ENCODE measurements at places on chromosomes 13 and 19.

- DNase-seq = no peak
Measured at GRCh38 chr19:15337202-15337601, 4.9 kb upstream of the BRD4 start.

GRCh38 chr13:38216181-38216580 lies 133.5 kb upstream of the UFM1 start:
- no peak for DNase-seq

GRCh38 chr13:82717249-82717648 lies 1165.0 kb downstream of the SLITRK1 start:
- no peak for DNase-seq

- DNase-seq = no peak
Measured at GRCh38 chr13:77339408-77339807, 12.5 kb upstream of the MYCBP2 start.

- no peak for DNase-seq
Measured at GRCh38 chr13:80160110-80160509, 180.8 kb downstream of the SPRY2 start.

- no peak for DNase-seq
Measured at GRCh38 chr13:45120967-45121831, 889 bp downstream of the GTF2F2 start.

GRCh38 chr13:44693156-44693764 lies 117.1 kb upstream of the TSC22D1 start:
- no peak for DNase-seq

DNA sequence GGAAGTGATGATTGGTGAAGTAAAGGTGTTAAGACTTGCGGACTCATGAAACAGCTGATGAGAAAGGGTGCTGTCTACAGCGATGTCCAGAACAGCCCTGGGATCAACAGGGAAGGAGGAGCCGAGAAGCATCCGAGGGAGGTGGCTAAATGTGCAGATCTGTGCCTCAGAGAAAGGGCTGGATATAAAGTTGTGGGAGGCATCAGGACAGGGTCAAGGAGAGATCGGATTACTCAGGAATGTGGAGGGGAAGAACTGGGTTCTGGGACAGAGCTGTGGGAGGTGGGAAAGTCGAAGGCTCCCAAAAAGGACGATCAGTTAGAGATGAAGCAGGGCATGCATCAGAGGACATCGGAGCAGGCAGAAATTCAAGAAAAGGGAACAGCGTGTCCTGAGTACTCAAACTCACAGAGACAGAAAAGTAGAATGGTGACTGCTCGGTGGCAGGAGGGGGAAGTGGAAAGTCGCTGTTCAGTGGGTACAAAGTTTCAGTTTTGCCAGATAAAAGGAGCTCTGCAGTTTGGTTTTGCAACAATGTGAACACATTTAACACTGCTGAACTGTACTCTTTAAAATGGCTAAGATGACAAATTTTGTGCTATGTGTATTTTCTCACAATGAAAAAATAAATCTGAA lies 1.9 kb downstream of the SIGLEC14 start:
- DNase-seq = no peak

GRCh38 chr19:14511229-14511593 lies 7.0 kb downstream of the DNAJB1 start:
- DNase-seq = no peak

DNA sequence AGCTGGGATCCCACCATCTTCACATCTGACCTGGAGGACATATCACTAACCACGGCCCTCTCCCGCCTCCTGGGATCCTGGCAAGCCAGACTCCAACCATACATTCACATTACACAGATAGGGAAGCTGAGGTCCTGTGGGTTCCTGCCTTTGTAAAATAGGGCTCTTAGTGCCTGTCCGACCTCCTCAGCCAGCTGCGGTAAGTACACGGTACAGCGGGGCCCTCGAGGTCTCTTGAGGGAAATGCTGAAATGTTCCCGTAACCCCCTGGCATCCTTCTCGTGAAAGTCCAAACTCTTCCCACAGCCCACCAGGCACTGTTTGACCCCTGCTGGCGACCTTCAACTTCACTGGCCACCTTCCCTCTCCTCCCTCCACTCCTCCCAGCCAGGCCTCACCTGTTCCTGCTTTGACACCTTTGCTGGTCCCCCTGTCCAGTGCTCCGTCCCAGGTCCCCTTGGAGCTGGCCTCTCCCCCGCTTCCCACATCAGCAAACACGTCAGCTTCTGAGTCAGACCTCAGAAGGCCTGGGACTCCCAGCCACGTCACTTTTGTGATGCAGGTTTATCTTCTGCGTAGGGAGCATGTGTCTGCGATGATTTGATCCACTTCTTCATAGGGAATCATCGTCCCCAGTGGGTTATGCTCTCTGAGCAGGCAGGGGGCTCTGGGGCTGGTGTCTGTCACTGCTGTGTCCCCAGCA lies 8.8 kb upstream of the GNG7 start:
- no peak for DNase-seq

GRCh38 chr13:109859898-109860297 lies 73.5 kb upstream of the IRS2 start:
- no peak for DNase-seq

DNA sequence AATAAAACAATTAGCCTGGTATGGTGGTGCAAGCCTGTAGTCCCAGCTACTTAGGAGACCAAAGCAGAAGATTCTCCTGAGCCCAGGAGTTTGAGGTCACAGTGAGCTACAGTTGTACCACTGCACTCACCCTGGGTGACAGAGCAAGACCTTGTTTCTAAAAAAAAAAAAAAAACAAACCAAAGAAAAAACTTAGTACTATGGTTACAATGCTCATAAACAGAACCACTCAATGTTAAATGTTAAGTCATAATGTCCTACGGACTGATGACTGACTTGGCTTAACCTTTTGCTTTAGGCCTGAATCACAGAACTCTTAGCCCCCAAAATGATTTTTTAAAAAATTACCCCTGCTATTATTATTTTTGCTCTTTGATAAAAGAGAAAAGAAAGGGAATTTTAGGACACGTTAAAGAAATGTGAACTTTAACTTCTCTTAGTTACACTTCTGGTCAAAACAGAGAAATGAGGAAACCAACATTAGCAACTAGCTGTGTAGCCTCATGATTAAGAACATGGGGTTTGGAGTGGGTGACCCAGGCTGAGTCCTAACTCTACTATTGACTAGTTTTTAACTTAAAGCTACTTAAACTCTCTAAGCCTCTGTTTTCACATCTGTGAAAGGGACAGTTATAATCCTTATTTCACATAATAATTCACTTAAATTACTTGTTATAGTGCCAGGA lies 13.7 kb upstream of the ELF1 start:
- DNase-seq = no peak

- DNase-seq = peak; percentile 42
Measured at GRCh38 chr13:114067886-114068651, 64.4 kb downstream of the RASA3 start.

DNA sequence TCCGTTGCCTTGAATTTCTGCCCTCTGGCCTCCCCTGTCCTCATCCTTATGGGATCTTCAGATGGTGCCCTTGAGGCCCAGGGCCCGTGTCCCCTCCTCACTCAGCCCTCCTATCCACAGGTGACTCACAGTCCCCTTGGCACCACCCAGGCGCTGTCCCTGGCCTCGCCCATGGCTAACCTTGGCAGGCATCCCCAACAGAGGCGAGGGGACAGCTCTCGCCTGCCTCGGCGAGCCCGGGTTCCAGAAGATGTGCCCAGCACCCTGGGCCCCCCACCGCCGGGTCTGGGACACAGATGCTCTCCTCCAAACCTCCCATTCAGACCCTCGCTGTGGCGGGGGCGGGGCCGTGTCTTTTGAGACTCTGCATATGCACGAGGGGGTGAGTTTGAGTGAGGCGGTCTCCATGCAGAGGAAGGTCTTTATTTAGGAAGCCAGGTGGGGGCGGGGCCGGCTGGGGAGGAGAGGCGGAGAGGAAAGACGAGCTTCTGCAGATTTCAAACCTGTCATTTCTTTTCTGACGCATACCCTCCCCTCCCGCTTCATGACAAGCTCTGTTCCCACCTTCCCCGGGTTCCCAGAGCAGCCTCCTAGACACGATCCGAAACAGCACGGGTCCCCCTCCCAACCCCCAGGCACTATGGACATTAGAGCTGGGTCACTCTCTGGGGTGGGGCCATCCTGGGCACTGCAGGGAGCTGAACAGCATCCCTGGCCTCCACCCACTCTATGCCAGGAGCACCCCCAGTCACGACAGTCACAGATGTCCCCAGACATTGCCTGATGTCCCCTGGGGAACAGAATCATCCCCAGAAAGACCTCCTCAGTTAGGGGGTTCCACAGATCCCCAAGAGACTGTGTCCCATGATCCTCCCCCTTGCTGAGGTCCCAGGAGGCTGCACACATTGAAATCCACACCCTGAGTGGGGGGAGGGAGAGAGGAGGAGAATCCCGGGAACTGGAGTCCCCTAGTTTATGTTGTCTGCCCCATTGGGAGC lies 48.5 kb downstream of the GNG7 start:
- no peak for DNase-seq
